ENCODE measurements at places on chromosomes 16 and 17.

DNA sequence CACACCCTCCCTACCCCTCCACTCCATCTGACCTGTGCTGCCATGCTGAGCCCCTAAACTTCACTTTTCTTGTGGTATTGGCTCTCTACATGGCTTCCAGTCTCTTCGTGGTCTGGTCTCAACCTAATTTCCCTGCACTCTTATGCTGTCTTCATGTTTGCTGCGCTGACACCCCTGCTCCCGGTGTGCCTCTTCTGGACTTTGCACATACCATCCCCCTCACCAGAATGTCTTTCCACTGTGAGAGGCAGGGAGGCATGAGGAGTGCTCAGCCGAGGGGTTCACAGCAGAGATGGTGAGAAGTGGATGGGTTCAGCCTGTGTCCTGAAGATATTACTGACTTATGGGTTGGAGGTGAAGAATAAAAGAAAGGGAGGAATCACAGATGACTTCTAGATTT is 2.5 kb downstream of the TNFSF12 start:
- no peak for DNase-seq

DNA sequence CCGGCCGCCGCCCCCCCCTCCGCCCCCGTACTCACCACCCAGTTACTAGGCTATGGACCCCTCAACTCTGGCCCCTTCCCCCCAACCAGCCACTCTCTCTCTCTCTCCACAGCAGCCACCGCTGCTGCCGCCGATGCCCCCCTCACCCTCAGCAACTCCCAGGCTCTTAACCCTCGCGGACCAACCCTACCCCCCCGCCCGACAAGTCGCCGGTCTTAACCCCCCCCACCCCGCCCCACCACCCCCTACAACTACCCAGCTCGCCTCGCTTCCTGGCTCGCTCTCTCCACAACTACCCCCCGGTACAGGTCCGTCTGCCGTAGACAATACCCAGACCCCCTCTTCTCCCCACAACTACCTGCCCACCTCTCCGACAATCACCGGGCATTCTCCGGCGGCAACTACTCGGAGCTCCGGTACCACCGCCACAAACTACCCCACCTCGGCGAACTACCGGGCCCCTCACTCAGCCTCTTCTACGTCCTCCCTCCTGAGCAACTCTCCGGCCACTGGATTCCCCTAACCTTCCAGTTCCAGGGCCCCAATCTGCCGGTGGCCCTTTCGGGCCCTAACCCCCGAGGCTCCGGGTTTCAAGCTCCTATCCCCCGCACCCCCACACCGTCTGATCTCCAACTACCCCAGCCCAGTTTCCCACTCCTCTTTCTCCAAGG is 702 bp downstream of the PHF23 start:
- no peak for DNase-seq

DNA sequence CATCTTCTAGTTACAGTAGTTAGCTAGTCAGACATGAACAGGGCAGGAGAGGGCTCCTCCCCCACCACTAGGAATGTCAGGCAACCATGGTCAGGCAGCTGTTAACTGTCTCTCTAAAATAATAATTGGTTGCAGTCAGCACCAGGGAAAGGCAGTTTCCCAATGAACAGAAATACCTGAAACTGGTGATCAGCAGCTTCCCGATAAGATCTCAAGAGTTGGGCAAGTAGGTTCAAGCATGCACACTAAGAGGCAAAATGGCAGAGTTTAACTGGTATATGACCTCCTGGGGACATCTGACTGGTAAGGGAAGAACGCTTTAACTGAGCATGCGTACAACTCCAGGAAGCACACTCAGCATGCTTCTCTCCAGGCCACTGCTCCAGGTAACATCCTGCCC is 12.6 kb upstream of the XYLT1 start:
- DNase-seq: peak; percentile 10

DNA sequence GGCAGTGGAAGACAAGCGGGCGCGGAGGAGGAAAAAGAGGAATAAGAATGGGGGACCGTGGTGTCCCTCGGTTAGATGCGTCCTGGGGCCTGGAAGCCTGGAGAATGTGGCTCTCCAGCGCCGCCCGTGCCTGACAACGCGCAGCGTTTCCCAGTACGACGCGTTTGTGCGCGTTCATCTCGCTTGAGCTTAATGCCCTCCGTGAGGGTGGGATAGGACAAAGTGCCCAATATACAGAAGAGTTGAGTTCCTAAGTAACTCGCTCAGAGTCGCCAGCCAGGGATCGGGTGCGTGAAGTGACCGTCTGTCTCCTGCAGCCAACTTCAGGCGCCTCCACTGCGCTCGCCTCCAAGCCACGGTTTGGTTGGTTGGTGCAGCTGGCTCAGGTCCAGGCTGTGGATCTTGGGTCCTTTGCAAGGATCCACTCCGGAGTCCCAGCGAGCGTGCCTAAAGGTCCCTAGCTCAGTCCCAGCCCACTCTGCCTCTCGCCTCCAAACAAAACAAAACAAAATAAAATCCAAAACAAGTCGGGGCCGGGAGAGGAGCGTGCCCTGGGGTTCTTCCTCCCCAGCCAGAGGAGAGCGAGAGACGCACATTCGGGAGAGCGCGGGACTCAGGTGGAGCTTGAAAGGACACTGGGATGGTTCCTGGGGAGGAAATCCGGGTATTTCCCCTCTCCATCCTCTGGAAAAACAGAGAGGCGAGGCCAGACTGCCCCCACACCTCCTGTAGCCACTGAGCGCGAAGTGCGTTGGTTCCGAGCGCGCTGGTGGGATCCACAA is 974 bp downstream of the GALR2 start:
- no peak for DNase-seq
